ENCODE measurements at places on chromosomes 16 and 17.
A peak's percentile ranks its signal among the peaks of the same experiment; 100 is the strongest.

GRCh38 chr16:27220991-27221390, 17.7 kb downstream of the KDM8 start:
- DNase-seq = no peak

- peak; percentile 16 for DNase-seq
Observed at GRCh38 chr17:65559804-65560627, 1.4 kb downstream of the AXIN2 start.

GRCh38 chr17:14619821-14620220, 318.9 kb downstream of the HS3ST3B1 start:
- DNase-seq = no peak

GRCh38 chr17:11712456-11712855, 114.2 kb downstream of the DNAH9 start:
- no peak for DNase-seq

DNA sequence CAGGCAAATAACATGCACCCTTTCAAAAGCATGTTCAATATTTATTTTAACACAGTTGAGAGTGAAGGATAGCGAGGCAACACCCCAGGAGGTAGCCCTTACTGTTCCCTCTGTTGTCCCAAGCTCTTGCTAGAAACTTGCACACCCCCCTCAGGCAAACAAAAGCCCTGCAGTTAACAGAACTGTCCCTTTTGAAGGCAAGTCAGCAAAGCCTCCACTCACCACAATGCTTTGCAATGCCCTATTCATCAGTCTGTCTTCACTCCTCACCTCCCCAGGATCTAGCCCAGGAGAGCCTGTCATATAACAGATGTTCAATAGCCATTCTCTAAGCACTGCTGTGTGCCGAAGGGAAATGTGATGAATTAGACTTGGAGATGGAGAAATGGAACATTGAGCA, 3.5 kb upstream of the CNEP1R1 start:
- DNase-seq = no peak
